ENCODE measurements at places on chromosomes 2 and 18. TPM values are rescaled to one million over a fixed set of nuclear protein-coding genes. Genes with fewer than 3 reads are reported as not detected.

DNA sequence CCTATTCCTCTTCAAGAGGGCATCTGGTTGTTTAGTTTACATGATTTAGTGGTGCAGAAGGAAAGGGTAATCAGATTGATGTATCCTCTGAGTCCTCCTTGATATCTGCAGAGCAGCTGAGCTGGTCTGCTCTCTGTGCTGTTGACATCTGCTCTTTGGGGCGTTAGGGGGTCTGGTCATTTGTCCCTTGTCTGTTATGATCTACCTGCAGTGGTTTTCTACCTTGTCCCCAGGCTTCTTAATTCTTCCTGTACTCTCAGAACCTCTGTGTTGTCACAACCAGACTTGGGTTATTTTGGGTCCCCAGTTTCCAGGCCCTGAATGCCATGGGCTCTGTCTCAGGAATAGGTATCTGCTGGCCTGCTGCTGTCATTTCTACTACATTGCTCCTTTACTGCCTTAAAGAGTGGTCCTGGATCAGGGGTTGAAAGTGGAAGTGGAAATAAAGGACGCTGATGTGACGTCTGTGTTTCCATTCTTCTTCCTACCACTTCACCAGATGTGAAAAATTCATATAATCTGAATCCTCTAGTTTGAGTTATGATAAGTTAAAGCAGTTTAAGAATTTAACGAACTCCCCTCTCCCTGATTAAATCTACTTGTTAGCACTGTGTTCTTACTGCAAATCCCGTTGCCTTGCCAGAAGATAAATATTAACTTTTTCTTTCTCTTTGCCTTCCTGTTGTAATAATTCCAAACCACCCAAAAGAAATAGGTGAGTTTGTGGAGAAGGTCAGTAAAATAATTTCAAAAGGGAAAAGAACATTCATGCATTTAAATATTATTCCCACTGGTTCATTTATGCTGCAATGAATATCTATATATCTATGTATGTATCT lies 16.6 kb upstream of the CPS1 start:
- no peaks in the 10 kb centered on the region for H3K4me1 ChIP-seq
- no peak overlapping the region for H3K27ac ChIP-seq
- DNase-seq = no peak

- H3K27ac ChIP-seq = no peak overlapping the region
- no peaks in the 10 kb centered on the region for H3K4me1 ChIP-seq
- H3K4me3 ChIP-seq = no peak overlapping the region
- no peaks in the 10 kb centered on the region for H3K36me3 ChIP-seq
These were observed 157.1 kb upstream of the LRRTM1 start for GRCh38 chr2:80461505-80462197.

Gene ADGRF3
- polyA plus RNA-seq = not detected

- DNase-seq = no peak
- H3K4me3 ChIP-seq = no peak overlapping the region
- no peaks in the 10 kb centered on the region for H3K4me1 ChIP-seq
- no peak overlapping the region for H3K27ac ChIP-seq
- no peaks in the 10 kb centered on the region for H3K36me3 ChIP-seq
These were observed 509.6 kb downstream of the CMPK2 start for GRCh38 chr2:6355886-6356761.

GRCh38 chr2:197360744-197361156 lies 50.2 kb upstream of the ANKRD44 start:
- DNase-seq = no peak
- no peaks in the 10 kb centered on the region for H3K36me3 ChIP-seq
- H3K27ac ChIP-seq = no peak overlapping the region
- no peaks in the 10 kb centered on the region for H3K27me3 ChIP-seq
- H3K4me3 ChIP-seq = no peak overlapping the region

DNA sequence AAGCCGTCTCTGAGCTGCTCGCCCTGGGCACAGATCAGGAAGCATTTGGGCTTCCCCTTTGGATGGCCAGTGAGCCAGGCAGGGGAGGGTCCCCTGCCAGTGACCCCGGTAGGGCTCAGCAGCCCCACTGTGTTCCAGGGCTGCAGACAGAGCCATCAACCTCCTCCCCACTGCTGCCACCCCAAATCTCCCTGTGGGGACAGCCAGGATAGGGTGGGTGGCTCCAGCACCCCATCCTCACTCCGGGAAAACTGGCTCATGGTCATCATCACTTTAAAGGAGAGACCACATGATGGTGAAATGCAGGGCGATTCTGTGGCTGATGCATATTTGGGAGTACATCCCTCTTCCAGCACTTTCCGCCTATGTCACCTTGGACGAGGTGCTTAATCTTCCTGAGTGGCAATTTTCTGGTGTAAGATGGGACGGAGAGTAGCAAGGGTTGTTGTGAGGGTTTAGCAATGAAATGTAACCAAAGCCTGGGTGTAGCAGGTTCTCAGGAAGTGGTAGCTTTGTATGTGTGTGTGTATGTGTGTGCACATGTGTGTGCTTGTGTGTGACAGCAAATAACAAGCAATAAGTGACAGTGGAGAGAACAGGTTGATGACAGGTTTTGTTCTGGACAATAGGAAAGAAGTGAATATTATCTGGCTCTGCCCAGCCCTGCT lies 61.8 kb downstream of the ACAA2 start:
- H3K4me1 ChIP-seq = no peaks in the 10 kb centered on the region
- H3K4me3 ChIP-seq = no peak overlapping the region
- no peak for DNase-seq

Gene TPO
- polyA plus RNA-seq = not detected

DNA sequence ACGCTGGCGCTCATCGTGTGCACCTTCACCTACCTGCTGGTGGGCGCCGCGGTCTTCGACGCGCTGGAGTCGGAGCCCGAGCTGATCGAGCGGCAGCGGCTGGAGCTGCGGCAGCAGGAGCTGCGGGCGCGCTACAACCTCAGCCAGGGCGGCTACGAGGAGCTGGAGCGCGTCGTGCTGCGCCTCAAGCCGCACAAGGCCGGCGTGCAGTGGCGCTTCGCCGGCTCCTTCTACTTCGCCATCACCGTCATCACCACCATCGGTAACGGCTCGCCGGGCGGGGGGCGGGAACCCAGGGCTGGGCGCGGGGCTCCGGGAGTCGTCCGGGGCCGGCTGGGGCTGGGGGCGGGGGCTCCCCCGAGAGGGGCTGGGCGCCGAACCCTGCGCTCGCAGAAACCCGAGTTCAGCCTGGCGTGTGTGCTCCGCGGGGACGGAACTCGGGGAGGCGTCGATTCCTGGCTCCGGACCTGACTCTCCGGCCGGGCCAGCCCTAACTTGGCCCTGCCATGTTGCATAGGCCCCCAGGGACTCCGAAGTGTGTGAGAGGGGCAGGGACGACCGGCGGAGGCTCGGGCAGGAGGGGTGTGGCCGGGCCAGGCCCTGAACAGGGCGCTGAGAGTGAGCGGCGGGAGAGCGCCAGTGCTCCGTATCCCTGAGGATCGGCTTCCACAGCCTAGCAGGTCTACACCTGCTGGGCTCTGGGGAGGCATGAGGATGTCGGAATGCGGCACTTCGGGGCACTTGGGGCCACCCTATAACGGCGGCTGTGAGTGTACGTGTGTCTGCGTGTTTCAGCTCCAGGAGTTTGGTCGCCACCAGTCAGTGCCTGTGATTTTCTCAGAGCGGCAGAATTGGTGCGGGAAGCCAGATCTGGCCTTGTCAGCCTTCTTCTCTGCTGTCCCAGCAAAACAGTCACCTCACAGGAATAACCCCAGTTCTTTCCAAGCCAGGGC lies 651 bp downstream of the KCNK3 start:
- peaks cover 44% of the 10 kb centered on the region for H3K27me3 ChIP-seq
- H3K36me3 ChIP-seq = no peaks in the 10 kb centered on the region
- no peak overlapping the region for H3K27ac ChIP-seq
- no peak overlapping the region for H3K4me3 ChIP-seq
- H3K4me1 ChIP-seq = no peaks in the 10 kb centered on the region
- no peak for DNase-seq

Gene CRYBA2
- polyA plus RNA-seq = not detected

Gene DLX1
- not detected for polyA plus RNA-seq

DNA sequence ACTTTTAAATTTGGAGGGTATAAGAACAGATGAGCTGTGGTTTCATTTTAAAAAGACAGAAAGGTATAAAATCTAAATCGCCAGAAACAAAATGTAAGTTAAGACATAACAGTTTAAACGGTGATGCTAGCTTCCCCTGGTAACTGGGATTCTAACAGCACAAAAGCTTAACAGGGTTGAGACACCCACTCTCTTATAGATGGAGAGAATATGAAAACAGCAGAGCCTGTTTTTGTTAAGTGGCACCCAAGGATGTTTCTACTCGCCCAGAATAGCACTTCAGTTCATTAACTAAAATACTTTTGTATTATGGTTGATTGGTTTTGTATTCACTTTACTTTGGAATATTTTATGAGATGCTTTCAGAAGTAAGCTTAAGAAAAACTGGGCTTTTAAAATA lies 151.9 kb upstream of the RND3 start:
- no peak overlapping the region for H3K4me3 ChIP-seq
- no peak overlapping the region for H3K27ac ChIP-seq
- no peak for DNase-seq

DNA sequence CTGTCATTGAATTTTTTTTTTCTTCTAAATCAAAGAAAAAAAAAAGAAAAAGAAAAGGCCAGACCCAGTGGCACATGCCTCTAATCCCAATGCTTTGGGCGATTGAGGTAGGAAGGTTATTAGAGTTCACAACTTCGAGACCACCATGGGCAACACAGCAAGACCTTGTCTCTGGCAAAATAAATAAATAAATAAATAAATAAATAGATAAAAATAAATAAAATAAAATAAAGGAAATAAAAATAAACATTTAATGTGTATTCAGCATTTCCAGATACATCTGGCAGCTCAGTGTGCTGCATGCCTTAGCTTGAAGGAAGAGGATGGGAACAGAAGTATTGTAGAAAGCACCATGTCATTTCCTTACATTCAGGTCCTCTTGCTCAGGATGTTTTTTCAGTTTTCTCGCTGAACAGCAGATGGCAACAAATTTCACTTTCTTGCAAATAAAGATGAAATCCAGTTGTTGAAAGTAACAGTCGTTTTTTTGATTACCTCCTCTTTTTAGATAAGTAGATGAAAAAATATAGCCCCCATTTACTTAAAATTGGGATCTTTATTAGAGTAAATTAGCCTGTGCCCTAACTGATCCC lies 25.7 kb upstream of the FAM178B start:
- no peak overlapping the region for H3K27ac ChIP-seq
- no peak overlapping the region for H3K4me3 ChIP-seq
- no peaks in the 10 kb centered on the region for H3K36me3 ChIP-seq
- no peaks in the 10 kb centered on the region for H3K4me1 ChIP-seq
- no peaks in the 10 kb centered on the region for H3K27me3 ChIP-seq

GRCh38 chr2:220162320-220162719 lies 534.9 kb downstream of the SLC4A3 start:
- H3K27ac ChIP-seq = no peak overlapping the region
- no peaks in the 10 kb centered on the region for H3K4me1 ChIP-seq
- no peaks in the 10 kb centered on the region for H3K27me3 ChIP-seq
- H3K4me3 ChIP-seq = no peak overlapping the region

Gene MBP
- polyA plus RNA-seq = 47.7 TPM

Gene CTAGE1
- not detected for polyA plus RNA-seq

DNA sequence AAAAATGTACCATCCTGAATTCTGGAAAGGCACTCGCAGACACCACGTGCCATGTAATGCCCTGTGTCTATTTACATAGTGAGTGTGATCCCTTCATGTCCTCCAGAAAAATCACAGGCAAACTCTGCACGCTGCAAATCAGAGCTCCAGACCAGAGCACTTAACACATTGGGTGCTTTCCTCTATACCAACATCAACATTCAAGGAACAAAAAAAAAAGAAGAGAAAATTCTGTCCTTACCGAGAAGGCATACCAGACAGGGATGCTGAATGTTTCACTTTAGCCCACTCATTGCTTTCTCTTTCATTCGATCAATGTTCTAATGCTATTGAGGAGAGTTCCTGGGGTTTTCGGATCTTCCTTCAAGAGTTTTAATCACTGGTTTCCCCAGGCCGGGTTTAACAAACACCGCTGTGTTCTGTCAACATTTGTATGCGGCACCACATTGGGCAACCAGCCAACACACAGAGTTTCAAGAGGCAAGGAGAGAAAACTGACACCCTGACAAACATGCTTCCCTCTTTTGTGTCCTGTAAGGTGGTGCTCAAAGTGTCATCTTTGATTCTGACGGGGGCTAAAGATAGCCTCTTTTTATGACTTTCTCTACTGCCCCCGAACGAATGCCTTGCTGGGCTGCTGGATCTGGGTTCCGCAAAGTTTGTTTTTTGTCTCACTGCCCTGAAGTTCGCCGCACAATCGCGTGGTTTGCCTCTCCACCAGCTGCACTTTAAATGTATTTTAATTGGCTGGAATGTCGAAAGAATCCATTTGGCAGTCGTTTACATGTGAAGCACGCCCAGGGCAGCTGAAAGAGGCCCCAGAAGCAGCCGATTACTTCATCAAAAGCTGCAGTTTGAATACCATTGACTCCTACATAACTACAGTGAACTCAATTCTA lies 106.4 kb upstream of the NCKAP5 start:
- no peaks in the 10 kb centered on the region for H3K36me3 ChIP-seq
- no peak for DNase-seq
- H3K27ac ChIP-seq = no peak overlapping the region
- H3K4me1 ChIP-seq = no peaks in the 10 kb centered on the region
- H3K4me3 ChIP-seq = no peak overlapping the region

GRCh38 chr2:98233941-98234340 lies 112.3 kb upstream of the CNGA3 start:
- H3K4me3 ChIP-seq = no peak overlapping the region
- no peaks in the 10 kb centered on the region for H3K4me1 ChIP-seq
- H3K27me3 ChIP-seq = peaks cover 4% of the 10 kb centered on the region

Gene RAX
- polyA plus RNA-seq = not detected

DNA sequence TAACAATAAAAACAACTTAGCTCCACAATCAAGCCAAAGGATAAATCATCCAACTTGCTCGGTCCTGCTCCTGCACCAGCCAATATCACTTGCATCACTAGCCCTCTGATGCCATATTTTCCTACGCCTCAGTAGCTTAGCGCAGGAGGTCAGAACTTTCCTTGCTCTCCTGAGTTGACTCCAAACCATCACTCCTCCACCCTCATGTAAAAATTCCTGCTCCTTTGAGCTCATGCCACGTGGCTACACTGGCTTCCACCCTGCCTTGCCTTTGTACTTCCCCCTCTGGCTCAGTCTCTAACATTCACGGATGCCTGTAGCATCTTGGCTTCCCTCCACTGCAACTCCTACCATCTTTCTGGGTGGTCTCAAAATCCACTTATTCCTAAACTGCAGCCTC lies 25.2 kb downstream of the AAK1 start:
- no peaks in the 10 kb centered on the region for H3K27me3 ChIP-seq
- no peak for DNase-seq
- no peak overlapping the region for H3K4me3 ChIP-seq
- H3K4me1 ChIP-seq = peaks cover 57% of the 10 kb centered on the region
- H3K27ac ChIP-seq = no peak overlapping the region

Gene KIF5C
- not detected for polyA plus RNA-seq

GRCh38 chr2:165777522-165778186 lies 16.4 kb downstream of the GALNT3 start:
- no peak for DNase-seq
- no peak overlapping the region for H3K4me3 ChIP-seq
- H3K36me3 ChIP-seq = peaks cover 24% of the 10 kb centered on the region
- no peaks in the 10 kb centered on the region for H3K27me3 ChIP-seq
- H3K27ac ChIP-seq = no peak overlapping the region
